AG08396 (cell line): ENCODE measurements at places on chromosomes 2 and 18.
A peak's percentile ranks its signal among the peaks of the same experiment; 100 is the strongest.

GRCh38 chr2:138003411-138003810 is 39.1 kb downstream of the HNMT start:
- no peak for DNase-seq

- no peak for DNase-seq
Measured at GRCh38 chr18:75218065-75218923, 7.7 kb downstream of the TSHZ1 start.

DNA sequence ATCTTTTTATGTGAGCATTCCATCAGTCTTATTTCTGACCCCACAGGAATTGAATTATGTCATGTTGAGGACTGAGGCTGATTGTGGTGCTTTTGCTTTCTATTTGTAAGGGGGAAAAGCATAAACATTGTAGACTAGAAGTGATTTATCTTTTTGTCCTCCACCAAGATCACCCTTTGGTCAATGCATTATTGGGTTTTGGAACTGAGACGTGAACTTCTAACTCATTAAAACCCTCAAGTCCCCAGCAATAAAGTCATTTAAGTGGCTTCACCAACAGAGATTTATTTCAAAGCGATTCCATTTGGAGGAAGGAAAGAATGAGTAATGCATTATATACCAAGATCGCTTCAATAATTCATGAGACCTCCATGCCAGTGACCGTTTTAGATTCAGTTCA is 75.5 kb upstream of the TXNDC2 start:
- DNase-seq, result no peak

GRCh38 chr2:50143822-50144575 is 887.9 kb downstream of the NRXN1 start:
- peak; percentile 16 for DNase-seq

DNA sequence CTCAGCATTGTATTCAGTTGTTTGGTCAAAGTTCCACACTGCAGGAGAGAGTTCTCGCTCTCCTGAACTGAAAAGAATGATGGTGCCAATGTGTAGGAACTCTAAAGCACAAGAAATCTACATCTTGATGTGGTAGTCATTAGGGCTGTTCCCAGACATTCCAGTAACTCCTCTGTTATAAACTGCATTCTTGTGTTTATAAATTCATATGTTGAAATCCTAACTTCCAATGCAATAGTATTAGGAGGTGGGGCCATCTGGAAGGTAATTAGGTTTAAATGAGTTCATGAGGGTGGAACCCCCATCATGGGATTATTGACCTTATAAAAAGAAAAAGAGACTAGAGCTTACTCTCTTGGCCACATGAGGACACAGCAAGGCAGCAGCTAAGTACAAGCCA is 239.6 kb downstream of the CDH20 start:
- DNase-seq, result no peak

DNA sequence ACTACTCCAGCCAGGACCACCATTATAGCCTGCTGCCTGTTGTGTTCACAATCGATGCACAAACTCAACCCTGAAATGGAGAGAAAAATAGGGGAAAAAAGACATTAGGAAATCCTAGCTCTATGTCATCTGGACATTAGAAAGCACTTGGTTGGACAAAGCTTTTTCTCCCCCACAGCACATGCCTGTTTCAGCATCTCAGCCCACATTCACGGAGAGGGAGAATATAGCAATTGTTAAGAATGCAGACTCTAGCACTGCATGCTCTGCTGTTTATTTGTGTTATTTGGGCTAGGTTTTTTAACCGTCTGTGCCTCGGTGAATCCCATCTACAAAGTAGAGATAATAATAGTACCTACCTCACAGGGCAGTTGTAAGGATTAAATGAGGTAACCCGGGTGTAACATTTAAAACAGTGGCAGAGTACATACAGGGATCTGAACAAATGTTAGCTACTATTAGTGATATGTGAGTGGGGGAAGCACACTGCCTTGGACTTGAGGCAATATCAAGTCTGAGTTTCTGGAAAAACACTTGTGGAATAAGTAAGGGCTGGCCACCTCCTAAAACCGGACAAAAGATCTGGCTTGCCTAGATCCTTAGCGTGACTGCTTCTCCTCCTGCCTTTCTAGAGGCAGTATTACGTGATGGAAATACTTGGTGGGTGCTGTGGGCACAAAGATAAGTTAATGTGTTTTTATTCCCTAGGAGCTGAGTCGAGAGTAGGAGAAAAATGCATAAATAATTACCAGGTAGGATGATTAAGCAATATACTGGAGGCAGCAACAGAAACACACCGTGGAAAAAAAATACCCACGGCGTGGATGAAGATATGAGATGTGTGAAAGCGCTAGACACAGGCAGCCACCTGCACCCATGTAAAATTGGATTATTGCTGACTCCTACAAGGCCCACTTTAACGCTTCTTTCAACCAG is 1.0 kb upstream of the PPP1CB start:
- DNase-seq, result peak; percentile 29

DNA sequence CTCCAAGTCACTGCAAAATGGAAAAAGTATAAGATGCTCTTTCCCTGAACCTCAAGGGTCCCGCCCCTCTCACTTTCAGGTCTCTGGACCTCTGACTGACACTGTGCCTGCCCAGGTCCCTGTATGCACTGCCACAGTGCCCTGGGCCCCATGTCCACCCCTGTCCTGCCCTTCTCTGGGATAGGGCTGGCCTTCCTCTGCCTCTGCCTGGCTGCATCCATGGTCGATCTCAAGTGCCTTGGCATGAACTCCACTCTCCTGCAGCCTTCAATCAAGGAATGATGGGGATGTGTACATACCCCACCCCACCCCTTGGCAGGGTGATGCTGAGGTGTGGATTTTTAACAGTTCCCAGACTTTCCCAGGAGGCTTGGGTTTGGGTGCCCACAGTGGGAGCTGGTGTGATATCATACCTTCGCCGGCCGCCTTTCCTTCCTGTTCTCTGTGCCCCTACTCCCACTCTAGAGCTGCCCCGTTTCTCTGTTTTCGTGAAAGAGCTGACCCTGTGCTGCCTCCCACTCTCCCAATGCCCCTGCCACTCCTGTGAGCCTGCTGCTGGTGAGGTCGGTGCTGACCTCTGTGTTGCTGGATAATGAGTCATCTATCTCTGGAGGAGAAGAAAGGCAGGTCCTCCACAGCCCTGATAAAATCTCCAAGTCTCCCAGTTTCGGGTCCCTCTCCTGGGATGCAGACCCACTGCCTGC is 18.9 kb downstream of the PTPN18 start:
- peak; percentile 51 for DNase-seq

DNA sequence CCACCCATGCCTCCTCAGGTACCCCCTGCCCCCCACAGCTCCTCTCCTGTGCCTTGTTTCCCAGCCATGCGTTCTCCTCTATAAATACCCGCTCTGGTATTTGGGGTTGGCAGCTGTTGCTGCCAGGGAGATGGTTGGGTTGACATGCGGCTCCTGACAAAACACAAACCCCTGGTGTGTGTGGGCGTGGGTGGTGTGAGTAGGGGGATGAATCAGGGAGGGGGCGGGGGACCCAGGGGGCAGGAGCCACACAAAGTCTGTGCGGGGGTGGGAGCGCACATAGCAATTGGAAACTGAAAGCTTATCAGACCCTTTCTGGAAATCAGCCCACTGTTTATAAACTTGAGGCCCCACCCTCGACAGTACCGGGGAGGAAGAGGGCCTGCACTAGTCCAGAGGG is 803 bp upstream of the DES start:
- DNase-seq, result no peak

DNA sequence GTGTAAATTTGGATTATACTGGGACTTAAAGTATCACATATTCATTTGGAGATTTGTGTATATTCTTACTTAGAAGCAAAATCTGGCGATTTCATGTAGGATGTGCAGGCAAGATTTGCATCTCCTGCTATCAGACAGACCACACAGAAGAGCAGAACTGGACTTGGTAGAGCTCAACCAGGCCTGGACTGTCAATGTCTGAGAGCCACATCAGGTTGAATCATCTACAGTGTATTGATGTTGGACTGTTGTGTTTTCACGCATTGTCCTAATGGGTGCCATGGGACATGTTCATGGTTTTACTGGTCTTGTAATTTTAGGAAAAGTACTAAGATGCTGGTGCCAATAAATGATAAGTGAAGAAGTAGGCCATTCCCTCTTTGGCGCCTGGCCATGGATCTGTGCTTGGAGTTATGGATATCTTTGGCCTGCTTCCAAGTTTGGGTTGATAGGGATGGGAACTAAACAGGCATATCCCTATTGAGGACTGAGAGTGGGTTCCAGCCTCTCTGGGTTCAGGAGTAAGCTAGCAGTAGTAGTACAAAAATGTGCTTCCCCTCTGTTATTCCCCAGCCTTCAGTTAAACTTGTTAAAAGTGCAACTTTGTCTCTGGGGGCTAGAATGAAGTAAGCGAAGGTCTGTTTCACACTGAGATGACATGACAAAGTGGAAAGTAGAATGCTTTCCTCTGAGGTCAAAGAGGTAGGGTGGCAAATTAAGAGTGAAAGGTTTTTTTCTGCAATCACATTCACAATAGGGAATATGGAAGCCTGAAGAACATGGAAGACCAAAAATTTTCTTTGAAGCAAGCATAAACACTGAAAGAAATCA is 49.2 kb upstream of the NEMP2 start:
- no peak for DNase-seq

DNA sequence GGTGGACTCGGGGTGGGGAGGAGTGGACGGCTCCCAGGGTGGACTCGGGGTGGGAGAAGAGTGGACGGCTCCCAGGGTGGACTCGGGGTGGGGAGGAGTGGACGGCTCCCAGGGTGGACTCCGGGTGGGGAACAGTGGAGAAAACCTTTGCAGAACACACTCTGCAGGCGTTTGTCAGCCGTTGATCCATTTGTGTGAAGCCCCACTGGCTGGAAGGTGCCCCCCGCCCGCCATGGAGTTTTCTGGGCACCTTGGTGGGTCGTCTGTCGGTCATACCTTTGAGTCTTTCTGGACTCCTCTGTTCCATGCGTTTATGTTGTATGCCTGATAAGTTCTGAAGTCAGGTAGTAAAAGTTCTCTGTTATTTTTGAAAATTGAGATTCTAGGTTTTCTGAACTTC is 12.5 kb downstream of the CTDP1 start:
- DNase-seq, result no peak

- no peak for DNase-seq
Measured at GRCh38 chr2:15984368-15985255, 44.3 kb downstream of the MYCN start.

DNA sequence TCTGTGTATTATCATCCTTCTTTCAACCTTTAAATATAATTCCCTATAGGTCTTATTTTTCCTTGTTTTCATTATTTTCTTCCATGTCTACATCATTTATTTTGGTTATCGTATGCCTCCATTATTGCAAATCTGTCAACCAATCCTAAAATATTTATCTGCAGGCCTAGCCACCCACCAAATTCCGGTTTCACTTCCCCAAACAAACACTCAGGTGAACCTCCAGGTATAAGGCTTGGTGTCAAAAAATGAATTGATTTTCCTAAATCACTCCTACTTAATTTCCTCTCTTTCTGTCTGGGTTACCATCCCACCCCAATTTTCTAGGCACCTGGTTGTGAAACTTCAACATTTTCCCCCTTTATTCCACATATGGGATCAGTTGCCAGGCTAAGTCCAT is 111.9 kb upstream of the LINC00305 start:
- no peak for DNase-seq

DNA sequence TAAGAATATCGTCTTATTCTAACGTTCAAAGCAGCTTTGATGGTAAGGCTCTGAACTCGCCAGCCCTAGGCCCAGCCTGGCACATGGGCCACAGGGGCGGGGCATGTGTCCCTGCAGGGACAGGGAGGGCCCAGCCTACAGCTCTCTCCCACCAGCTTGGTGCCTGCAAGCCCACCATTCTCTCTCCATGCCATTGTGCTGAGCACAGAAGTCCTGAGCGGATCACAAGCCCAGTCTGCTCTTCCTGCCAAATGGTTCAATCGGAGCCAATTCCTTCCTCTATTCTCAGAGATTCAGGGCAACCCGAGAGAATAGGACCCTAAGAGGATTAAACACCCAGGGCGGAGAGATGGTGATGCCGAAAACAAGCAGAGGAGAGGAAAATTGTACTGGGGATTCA is 50.3 kb upstream of the APCDD1 start:
- no peak for DNase-seq

GRCh38 chr18:47987388-47987699 is 56.9 kb upstream of the SMAD2 start:
- DNase-seq, result no peak

GRCh38 chr18:55863876-55864275 is 275.9 kb upstream of the TCF4 start:
- DNase-seq, result no peak

GRCh38 chr18:44672506-44672905 is 8.2 kb upstream of the SETBP1 start:
- no peak for DNase-seq

GRCh38 chr2:231930593-231931281 is 4.5 kb upstream of the NPPC start:
- peak; percentile 4 for DNase-seq

- no peak for DNase-seq
Measured at GRCh38 chr2:217845301-217845700, 157.5 kb downstream of the TNS1 start.
